LNCaP clone FGC (cell line): ENCODE measurements at places on chromosomes 5 and 9.

DNA sequence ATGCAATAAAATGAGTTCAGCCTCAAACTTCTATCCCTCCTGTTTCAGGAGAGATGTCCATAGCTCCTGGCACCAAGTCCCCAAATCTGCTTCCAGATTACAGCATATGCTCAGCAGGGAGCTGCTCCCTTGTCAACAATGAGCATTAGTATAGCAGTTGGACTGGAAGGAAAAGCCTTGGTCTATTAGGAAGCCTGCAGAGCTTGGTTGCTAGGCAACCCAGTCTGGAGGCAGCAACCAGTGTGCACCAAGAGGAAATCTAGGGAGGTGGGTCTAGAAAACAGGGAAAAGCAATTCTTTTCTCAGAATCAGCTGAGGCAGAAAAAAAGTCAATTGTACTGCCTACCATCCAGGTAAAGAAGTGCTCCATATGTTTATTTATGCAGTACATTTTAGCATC lies 229.5 kb upstream of the NMUR2 start:
- no peak for DNase-seq

DNA sequence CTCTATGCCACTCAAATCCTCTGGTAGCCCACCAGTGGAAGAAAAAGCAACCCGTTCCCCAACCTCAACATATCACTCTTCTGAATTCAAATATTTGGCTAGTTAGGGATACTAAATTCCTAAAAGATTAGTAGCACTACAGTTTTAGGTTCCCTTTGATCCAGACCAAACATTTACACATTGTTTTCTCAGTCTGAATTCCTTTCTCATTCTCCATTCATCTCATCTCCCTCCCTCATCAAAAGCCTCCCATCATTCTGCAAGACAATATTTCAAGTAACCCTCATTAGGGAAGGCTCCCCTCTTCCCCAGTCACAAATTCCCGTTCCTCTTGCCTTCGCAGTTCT lies 26.3 kb downstream of the ADAM19 start:
- DNase-seq = no peak

GRCh38 chr9:128416014-128416413 lies 4.6 kb upstream of the CERCAM start:
- no peak for DNase-seq

GRCh38 chr5:10367579-10367978 lies 14.1 kb downstream of the MARCHF6 start:
- DNase-seq = no peak

DNA sequence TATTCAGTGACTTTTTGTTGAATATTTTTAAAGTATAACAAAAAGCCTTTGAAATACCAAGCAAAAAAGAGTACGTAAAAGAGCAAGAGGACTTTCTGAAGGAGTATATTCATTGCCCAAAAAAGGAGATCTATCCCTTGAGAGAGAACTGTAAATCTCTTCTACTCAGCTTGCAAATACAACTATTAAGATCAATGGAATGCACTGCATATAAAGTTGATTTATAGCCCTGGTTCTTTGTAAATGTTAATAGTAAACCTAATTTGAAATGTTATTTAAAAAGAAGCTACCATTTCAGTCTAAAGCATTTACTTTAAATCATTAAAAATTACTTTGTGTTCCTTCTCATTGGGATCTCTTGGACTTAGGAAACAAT lies 168.1 kb downstream of the PDE4D start:
- DNase-seq = no peak

GRCh38 chr5:174384509-174384947 lies 339.0 kb downstream of the NSG2 start:
- DNase-seq = no peak

- DNase-seq = no peak
Observed at GRCh38 chr5:84393969-84394368, 9.3 kb upstream of the EDIL3 start.

GRCh38 chr9:87294126-87294525 lies 203.5 kb upstream of the DAPK1 start:
- DNase-seq = no peak

- no peak for DNase-seq
Observed at GRCh38 chr5:43221502-43221901, 29.5 kb downstream of the NIM1K start.

GRCh38 chr9:120447959-120448500 lies 131.9 kb downstream of the CDK5RAP2 start:
- peak; percentile 85 for DNase-seq

DNA sequence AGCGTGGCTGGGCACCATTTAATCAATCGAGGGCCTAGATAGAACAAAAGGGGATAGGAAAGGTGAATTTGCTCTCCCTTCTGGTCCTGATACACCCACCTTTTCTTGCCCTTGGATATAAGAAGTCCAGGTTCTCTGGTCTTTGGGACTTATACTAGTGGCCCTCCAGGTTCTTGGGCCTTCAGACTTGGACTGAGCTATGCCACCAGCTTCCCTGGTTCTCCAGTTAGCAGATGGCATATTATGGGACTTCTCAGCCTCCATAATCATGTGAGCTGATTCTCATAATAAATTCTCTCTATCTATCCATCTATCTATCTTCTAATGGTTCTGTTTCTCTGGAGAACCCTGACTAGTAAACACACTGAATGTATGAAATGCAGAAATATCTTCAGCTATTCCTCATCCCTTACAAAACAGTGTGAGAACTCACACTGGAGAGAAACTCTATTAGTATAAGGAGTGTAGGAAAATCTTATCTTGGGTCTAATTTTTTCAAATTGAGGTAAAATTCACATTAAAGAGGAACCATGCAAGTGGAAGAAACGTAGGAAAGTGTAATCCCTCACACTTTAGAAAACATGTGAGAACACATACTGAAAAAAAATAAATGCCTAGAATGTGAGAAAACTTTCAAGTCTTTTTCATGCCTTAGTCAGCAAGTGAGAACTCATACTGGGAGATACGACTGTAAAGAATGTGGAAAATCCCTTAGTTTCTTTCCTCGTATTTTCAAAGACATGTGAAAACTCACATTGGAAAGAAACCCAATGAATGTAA lies 15.5 kb downstream of the PCDHB15 start:
- peak; percentile 1 for DNase-seq

- no peak for DNase-seq
Observed at GRCh38 chr5:10138395-10139057, 111.2 kb downstream of the ATPSCKMT start.

DNA sequence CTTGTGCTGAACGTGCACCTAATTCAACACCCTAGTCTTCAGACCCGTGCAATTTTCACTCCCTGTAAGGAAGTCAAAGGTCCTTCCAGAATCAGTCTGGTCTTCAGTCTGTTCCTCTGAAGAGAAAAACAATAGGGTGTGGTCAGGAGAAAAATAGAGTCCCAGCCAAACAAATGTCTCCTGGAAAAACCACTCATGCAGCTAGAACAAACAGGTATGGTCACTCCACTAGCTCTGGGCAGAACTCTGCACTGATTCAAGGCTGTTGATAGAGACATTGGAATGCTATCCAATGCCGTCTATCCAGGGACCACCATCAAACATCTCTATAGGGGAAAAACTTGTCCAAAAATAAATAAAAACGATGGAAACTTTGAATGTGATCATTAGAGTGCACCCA lies 81.8 kb upstream of the MAP3K1 start:
- DNase-seq = no peak

DNA sequence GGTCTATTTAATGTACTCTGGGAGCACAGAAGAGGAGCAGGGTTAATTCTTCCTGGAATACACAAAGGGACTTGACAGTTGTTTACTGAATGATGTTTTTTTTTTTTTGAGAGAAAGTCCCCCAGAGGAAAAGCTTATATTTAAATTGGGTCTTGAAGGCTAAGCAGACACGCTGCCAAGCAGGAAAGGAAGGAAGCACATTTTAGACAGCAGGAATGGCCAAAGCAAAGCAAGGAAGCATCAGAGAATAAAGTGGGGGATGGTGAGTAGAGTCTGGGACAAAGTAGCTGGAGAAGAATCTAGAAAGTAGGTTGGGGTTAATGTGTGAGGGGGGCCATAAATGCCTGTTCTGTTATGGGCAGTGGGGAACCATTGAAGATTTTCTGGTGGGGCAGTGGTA lies 21.5 kb downstream of the ZNF346 start:
- no peak for DNase-seq

- no peak for DNase-seq
Observed at GRCh38 chr9:86458191-86458855, 104.1 kb upstream of the TUT7 start.

GRCh38 chr5:167920589-167920988 lies 370.9 kb upstream of the WWC1 start:
- no peak for DNase-seq

- no peak for DNase-seq
Observed at GRCh38 chr9:105128908-105129600, 115.4 kb upstream of the SLC44A1 start.

GRCh38 chr5:19554524-19554923 lies 433.5 kb downstream of the CDH18 start:
- no peak for DNase-seq

- no peak for DNase-seq
Observed at GRCh38 chr9:33446240-33446945, 1.0 kb downstream of the AQP3 start.

DNA sequence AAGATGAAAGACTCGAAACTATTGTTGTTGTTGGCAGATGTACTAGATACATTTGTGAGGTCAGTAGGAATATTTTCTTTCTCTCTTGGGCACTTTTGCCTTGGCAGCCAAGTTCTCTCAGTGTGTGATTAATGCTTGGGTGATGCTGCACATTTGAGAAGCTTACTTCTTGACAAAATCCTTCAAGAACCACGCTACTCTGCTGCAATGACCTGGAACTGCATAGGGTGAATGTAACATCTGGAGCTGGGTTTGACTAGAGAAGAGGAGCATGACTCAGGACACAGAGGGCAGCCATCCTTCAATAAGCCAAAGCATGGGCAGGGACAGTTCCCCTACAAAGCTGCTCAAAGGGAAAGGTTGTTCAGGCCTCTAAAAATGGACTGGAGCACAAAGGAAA lies 75.5 kb upstream of the PUM3 start:
- DNase-seq = no peak

GRCh38 chr9:132539096-132539495 lies 43.3 kb upstream of the BARHL1 start:
- DNase-seq = no peak

DNA sequence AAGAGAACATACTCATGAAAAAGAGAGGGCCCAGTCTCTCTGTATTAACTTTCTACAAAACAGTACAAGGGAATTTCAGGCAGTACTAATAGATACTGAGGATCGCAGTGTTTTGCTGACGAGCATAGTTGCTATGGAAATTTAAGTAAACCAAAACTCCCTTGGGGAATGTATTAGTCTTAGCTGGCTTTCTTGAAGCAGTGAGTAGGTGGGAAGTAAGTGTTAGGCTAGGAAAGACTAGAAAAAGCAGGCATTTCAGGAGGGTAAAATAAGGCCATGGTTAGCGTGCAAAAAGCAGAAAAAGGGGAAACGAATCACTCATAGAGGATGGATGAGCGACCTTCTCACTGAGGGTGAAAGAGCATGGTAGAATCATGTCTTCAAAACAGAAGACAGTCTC lies 84.3 kb upstream of the ACTBL2 start:
- no peak for DNase-seq

GRCh38 chr9:87256973-87257372 lies 240.7 kb upstream of the DAPK1 start:
- no peak for DNase-seq

DNA sequence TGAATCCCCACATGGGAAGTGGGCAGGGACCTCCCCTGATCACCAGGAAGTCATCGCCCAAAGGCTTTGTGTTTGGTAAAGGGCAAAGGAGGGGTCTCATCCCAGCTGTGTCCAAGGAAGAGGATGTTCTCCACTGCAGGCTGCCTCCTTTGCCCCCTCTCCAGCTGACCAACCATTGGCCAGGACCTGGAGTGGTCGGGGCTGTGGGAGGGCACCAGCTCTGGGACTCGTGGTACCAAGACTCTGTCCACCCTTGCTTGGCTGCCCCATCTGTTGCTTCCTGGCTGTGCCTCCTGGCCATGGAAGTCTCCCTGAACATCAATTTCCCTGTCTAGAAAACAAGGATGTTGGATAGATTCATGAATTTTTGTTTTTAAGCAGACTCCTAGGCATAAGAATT lies 34.1 kb downstream of the COL15A1 start:
- DNase-seq = no peak

- no peak for DNase-seq
Observed at GRCh38 chr9:36148311-36149051, 11.9 kb downstream of the GLIPR2 start.

- DNase-seq = no peak
Observed at GRCh38 chr5:74231697-74232096, 408.8 kb downstream of the ENC1 start.

DNA sequence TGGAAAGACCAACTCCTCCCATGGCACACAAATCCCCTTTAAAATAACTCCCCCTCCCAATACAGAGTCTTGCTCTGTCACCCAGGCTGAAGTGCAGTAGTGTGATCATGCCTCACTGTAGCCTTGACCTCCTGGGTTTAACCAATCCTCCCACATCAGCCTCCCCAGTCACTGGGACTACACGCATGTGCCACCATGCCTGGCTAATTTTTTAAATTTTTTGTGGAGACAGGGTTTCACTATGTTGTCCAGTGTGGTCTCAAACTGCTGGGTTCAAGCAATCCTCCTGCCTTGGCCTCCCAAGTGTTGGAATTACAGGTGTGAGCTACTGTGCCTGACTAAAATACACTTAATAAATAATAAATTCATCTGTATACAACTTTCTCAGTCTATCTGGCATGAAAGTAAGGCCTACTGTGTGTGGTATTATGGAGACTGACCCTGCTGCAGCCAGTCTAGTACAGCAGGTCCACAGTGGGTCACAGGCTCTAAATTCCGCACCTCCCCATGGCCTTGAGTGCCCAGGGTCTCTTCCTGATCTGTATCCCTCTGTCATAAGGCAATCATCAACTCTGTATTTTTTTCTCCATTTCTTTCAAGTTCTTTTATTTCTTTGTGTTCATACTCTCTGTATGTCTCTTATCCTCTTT lies 169.4 kb downstream of the MAPKAP1 start:
- no peak for DNase-seq

DNA sequence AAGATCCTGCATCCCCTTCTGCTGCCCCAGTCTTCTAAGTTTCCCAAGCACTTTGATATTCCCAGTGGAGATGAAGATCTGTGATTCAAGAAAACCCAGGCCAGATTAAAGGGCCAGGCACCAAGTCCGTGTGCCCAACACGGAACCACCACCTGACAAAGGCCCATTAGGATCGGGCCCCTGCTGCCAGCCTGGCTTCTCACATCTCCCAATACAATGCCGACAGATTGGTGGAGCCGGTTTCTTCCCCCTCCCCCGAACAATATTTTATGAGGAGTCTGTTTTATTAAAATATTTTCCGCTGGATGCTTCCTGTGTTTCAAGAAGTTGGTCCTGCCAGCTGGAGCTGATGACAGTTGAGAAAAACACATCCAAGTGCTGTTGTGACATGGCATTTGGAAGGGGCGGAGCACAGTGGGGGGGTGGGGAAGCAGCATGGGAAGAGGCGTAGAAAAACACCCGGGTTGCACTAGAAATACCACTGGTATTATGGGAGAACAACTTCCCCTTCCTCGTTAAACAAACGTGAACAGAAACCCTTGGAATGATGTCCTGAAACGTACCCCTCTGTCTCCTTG lies 45.0 kb downstream of the CRB2 start:
- DNase-seq = no peak
